ENCODE measurements at places on chromosomes 16 and 17.
A peak's percentile ranks its signal among the peaks of the same experiment; 100 is the strongest.

- DNase-seq, result no peak
These were observed 2.8 kb upstream of the DNASE1 start for GRCh38 chr16:3651461-3652372.

GRCh38 chr17:11900041-11900476, 97.2 kb downstream of the ZNF18 start:
- DNase-seq, result no peak

GRCh38 chr16:22844416-22844815, 30.5 kb downstream of the HS3ST2 start:
- no peak for DNase-seq

DNA sequence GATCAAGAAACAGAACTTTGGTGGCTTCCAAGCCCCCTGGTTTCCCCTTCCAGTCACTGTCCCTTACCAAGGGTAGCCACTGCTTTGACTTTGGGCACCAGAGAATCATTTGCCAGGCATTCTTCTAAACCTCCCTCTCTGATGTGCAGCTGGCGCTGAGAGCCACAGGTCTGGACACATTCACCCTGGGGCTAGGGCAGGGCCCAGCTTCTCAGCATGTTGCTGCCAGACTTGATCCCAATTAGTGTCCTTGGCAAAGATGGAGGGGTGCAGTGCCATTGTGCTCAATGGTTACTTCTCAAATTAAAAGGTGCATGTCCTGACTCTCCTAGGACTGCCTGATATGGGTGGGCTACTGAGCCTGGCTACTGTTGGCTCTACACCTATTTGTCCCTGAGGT, 7.6 kb upstream of the SLC47A2 start:
- DNase-seq, result no peak

GRCh38 chr17:63780507-63780906, 6.5 kb downstream of the DDX42 start:
- no peak for DNase-seq

DNA sequence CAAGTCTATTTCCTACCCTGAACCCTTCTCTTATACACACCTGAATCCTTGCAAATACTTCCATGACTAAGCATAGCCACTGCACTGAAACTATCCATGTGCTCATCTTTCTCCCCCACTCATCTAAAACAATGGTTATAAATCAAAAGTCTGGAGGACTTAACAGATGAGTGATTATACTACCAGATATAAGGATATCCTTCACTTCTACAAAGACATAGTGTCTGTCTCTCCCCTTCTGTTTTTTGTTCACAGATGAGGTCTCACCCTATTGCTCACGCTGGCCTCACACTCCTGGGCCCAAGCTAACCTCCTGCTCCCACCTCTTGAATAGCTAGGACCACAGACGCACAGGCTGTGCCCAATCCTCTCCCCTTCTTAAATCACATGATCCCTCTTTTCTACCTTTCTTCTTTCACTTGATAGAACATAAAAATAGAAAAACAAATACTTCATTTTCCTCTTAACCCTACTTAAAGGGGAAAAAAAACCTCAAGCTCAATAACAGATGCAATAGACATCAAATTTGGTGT, 19.2 kb downstream of the CEP112 start:
- no peak for DNase-seq

DNA sequence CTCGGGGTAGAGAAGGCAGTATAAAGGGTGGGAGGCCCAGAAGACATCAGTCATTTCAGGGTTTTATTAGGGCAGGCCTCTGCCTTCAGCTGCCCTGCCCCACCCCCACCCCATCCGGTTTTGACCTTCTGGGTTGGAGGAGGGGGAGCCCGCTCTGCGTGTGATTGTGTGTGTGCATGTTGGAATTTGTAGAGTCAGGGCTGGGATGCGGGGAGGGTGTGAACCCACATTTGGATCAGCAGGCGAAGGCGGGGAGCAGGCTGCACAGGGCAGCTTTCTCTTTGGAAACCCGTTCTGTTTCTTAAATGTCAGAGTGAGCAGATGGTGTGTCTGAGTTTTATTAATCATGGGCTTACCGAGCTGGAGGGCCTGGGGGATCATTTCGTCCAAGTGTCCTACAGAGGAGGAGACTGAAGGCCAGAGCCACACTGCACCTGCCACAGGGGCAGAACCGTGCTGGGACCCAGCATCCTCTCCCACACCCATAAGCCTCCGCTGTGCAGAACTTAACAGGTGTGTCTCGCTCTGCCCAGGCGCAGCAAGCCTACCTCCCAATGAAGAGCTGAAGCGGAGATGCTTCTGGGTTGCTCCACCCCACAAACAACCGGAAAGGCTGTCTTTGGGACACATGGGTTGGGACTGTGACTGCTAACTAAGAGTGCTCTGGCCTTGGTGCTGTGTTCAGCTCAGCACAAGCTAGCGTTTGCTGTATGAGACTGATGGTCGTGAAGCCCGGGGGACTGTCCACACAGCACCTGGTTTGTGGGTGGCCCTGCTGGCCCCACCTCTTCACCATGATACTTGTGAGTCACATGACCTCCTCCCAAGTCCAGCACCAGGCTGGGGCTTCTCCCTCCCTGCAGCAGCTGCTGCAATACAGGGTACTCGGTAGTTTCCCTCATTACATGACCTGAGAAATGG, 70.9 kb upstream of the GSE1 start:
- no peak for DNase-seq

GRCh38 chr16:27387724-27388123, 14.2 kb upstream of the IL21R start:
- no peak for DNase-seq

- DNase-seq, result no peak
These were observed 162.8 kb downstream of the FOXL1 start for GRCh38 chr16:86740906-86741799.

GRCh38 chr16:81818568-81818896, 39.4 kb downstream of the PLCG2 start:
- no peak for DNase-seq

- no peak for DNase-seq
These were observed 2.8 kb upstream of the SPATA2L start for GRCh38 chr16:89704281-89704680.

DNA sequence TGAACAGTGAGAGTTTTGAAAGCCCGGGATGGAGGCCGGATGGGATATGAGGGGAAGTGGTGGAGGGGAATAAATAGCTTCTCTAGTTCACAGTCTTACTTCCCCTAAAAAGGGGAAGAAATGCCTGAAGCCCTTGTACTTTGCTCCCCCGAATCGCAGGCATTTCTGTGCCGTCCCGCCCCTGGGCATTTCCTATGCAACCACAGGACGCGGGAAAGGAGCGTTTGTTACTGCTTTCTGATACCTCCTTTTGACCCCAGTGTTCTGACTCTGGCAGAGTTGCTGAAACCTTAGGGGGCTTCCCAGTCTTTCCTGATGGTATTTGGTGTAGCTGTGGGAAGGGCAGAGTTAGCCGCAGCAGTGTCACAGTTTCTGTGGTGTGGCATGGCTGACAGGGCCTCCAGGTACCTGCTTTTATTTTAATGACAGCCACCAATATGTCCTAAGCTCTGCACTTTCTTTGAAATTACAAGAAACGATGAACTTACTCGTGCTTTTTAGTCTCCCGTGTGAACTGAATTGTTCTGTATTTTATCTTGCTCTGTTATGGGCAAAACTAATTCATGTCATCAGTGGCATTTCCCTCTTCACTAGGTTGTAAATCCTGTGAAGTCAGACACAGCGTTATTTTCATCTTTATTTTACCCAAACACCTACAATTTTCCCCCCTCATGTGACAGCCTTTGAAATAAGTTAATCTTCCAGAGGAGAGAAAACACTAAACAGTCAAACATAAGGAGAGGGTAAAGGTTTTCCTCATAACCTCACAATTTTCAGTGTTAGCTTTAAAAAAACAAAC, 27.1 kb downstream of the USP10 start:
- DNase-seq, result no peak

- DNase-seq, result no peak
These were observed 41.5 kb downstream of the AIPL1 start for GRCh38 chr17:6393351-6393952.

DNA sequence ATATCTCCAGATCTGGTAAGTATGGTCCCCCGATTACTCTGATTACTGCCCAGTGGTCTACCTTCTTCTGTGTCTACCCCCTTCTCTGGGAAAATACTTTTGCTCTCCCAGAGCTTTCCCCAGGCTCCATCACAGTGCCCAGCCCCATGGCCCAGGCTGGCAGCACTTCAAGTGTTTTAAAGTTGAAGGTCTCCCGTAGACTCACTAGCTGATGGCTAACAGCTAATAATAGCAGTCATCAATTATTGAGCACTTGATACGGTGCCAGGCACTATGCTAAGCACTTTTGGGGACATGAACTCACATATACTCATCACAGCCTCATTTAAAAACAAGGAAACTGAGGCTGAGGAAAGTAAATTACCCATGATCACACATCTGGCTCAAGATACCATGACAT, 33.4 kb downstream of the DCUN1D3 start:
- DNase-seq, result no peak

DNA sequence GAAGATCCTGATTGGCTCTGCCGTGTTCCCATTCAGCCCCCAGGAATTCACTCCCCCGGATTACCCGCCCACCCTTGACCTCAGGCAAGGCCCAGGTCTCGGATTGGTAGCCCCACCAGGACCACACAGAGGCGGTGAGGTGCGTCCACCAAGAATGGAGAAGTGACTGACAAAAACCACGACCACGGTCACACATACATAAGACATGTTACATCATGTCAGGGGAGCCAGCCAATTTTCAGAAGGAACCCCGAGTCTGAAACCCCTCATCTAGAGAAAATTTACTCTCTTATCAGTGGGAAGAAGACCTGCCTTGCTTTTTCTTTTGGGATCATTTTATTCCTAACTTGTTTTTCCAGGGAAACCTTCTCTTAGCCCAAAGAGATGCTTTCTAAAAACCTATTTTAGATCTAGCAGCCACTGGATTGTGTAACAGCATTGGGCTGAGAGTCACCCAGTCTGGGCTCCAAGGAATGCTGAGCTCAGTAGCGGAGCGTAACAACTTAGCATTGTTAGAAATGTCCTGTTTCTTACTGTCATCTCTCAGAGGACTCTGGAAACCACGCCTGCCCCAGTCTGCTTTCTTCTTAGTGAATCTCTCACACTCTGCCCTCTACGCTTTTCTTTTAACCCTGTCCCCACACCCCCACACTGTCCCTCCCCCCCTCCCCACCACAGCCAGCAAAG, 164.1 kb downstream of the CMIP start:
- no peak for DNase-seq

GRCh38 chr16:4263504-4264436, 9.1 kb downstream of the TFAP4 start:
- DNase-seq, result no peak

DNA sequence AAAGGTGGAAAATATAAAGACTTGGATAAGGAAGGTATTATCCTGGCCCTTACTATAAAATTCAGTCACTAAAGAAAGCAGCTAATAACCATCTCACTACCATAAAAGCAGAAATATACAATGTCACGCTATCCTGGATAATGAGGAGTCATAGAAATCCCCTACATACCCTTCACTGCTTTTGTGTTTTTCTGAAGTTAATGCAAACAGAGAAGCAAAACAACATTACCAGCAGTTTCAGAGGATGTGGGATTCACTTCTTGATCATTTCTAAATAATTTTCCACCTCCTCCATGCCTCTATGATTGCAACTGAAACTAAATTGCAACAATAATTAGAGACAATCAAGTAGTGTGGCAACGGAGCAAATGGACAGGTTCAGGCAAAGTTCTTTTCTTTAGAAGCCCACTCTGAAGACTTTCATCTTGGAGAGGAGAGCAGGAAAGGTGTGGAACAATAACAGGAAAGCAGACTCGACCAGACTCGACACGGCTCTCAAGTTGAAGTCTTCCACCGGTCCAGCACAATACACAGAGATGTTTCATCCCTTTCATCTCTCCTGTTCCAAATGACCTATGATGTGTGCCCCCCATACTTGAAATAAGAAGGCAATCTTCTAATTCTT, 10.2 kb downstream of the CYTH1 start:
- no peak for DNase-seq

DNA sequence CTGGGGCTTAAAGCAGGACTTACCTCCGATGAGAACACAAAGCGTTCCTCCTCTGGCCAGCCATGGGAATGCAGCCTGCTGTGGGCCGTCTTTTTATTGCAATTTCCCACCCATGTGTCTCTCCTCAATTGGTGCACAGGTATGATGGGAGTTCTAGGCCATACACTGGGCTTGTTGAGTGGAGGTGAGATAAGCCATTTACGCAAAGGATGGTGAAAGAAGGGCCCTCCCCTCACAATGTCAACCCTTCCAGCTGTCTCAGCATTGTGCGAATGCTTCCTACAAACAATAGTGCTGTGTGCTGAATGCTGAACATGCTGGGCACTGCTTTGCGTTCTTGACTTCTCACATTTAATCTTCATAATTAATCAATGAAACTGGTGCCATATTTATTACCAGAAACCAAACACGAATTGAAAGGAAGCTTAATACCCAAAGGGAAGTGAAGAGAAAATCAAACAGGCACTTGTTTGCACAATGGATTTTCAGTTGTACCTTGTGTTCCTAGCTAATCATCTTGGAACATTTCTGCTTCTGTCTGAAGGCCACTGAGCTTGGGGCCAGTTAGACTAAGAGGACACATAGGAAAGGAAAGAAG, at the start of gene GP2:
Gene GP2, minus strand, starts transcription at position 70 of the 598 bp plus-strand sequence. CDS start 1,082 bp downstream, outside the sequence.
- no peak for DNase-seq

- peak; percentile 18 for DNase-seq
These were observed at the start of gene SLC16A11 for GRCh38 chr17:7043497-7044198. Gene SLC16A11, minus strand, starts transcription at chr17:7044092. Its CDS starts 579 bp downstream, at chr17:7043513.

DNA sequence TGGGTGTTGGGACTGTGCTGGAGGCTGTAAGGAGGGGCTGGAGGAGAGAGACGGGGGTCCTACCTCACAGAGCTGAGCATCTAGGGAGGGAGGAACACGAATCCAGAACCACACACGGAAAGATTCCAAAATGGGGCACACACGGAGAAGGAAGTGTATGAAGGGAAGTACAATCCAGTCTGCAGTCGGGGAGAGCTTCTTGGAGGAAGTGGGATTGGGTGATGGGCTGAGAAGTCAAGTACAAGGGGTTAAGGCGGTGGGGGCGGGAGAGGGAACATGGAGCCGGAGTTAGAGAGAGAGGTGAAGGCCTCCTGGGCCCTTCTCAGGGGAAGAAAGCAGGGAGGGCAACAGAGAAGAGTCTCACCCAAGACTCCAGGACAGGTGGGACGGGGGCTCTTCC, 107.5 kb upstream of the CREBBP start:
- no peak for DNase-seq

- DNase-seq, result no peak
These were observed 539 bp upstream of the GABARAPL2 start for GRCh38 chr16:75565640-75566039.

- DNase-seq, result no peak
These were observed 122.5 kb downstream of the ZNF423 start for GRCh38 chr16:49733313-49734009.
